Activated CD8-positive, alpha-beta memory T cell treated with anti-CD3 and anti-CD28 coated beads for 4 hours (primary cell): ENCODE measurements at places on chromosomes 3 and 15.

- DNase-seq = no peak
Observed at GRCh38 chr3:33482111-33482521, 41.9 kb upstream of the UBP1 start.

- no peak for DNase-seq
Observed at GRCh38 chr3:111727843-111728565, 131.1 kb upstream of the PHLDB2 start.

GRCh38 chr3:150363420-150363819, 44.7 kb upstream of the TSC22D2 start:
- DNase-seq = no peak

GRCh38 chr3:83438188-83438587, 1520.6 kb upstream of the CADM2 start:
- no peak for DNase-seq

DNA sequence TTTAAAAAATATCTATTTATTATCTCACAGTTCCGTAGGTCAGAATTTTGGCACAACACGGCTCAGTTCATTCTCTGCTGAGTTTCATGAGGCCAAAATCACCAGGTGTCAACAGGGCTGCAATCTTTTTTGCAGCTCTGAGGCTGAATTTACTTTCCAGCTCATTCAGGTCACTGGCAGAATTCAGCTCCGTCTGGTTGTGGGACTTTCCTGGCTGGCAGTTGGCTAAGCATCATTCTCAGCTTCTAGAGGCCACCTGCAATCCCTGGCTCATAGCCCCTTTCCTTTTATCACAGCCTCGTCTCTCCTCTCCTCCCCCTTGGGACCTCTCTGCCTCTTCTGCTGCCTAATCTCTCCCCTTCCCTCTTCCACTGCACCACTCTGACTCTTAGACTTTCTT, 174.0 kb upstream of the WNT5A start:
- DNase-seq = no peak

DNA sequence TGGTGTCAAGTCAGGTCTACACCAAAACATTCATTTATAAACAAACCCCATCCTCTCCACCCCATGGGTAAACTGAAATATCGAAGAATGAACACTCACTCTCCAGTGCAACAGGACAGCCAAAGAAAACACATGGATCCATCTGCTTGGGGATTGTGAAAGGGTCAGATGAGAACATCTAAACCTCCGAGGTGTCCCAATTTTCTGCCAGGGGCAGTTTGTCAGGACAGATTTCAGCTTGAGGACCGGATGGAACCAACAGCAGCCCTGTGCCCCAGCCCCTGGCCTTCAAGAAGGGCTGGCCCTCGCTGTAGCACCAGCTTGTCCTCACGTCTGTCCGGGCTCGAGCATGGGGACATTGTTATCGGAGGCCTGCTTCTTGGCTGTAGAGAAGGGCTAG, 45.5 kb downstream of the PCSK6 start:
- DNase-seq = no peak

DNA sequence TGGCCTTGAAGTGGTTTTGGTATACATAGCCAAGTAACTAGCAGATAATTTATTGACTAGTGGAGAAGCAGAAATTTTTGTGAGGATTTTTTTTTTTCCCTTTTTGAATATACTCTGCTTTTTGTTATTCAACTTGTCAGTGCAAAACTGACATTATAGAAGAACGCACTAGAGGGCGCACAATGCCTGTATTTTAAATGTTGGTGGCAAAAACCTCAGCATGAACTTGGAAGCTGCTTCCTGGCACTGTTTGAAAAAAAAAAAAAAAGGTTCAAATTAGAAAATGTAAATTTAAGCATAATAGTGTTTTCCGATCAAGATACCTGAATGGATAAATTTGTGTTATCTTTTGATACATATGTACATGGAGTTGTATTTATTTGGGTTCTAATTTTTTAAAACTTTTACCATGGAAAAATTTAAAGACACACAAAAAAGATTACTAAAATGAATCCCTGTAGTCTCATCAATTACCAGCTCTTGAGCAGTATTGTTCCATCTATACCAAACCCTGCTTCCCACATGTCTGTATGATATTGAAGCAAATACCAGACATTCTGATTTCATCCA, 56.0 kb downstream of the SLC25A26 start:
- peak; percentile 10 for DNase-seq

DNA sequence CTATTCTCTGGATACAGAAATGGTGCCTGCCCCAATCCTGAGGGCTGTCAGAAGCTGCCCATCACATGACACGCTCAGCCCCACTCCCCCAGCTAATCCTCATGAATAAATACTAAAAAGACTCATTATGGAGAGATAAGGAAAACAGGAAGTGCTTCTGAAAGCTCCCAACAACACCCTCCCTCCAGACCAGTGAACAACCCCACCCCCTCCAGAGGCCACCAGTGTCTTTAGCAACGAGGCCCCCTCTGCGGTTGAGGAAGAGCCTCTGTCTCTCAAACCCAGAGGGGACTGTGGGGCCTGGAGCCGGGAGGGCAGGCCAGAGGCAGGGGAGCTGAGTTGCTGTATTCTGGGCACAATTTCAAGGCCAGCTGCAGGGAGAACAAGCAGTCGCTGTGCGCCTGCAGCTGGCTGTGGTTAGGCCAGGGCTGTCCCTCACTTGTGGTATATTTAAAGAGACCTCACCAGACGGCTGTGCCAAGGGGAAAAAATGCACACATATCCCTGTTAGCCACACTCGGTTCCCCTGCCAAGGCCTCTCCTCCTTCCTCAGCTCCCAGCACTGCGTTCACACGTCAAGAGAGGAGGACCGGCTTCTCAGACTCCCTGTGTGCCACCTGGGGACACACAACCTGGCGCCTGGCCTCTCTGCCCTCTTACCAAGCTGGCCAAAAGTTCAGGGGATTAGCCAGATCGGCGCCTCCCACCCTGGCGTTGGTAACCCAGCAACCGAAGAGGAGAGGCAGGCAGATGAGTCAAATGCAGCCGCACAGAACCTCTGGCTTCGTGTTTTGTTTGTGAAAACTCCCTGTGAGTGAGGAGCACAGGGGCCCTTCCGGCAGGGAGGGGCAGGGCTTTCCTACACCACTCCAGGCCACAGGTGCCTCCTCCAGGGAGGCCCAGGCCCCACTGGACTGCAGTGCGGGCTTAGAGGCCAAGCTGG, 101.2 kb upstream of the ETV5 start:
- DNase-seq = no peak

- no peak for DNase-seq
Observed at GRCh38 chr15:84034578-84035398, 200.8 kb upstream of the GOLGA6L4 start.

DNA sequence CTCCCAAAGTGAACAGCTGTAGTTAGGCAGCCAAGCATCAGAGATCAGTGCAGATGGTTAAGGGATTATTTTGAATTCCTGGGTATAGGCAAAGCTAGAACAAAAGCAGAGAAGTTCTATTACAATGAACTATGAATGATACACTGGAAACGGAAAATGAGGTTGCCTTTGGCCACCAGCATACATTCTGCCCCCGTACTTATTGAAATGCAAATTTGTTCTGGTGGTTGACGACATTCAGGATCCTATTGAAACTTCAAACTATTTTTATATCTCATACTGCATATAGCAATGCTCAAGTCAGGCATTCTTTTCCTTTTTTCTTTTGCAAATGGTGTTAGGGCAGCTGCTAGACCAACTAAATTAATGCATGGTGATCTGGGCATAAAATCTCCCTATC, 61.7 kb downstream of the SLC12A1 start:
- DNase-seq = no peak
